ENCODE measurements at places on chromosomes 11 and 22.

DNA sequence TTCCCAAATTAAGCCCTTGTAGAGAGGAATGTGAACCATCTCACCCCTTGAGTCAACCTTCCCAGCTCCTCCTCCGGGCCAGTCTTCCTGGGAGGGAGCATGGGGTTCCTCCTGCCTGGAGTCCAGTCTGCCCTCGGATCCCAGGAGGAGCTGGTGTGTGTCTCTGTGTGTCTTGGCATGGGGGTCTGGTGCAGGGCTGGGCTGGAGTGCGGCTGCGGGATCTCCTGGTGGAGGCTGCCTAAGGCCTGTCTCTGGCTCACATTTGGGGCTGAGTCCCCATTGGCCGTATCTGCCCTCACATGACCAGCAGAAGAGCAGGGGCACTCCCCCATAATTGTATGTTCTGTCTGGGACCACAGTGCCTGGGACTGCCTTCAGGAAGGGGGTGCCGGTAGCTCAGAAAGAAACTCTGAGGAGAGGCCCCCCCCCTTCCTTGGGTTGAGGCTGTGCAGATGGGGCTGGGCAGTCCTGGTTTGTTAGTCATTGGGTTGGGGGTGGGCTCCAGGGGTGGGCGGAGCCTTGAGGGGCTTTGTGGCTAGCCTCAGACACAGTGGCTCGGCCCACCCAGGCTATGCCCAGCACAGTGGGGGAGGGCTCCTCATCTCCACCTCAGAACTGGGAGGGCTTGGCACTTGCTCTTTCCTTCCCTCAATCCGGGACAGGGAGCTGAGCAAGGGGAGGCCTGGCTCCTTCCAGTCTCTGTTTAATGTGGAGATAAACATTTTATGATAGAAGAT lies 2.9 kb downstream of the C1QTNF5 start:
- DNase-seq: no peak

DNA sequence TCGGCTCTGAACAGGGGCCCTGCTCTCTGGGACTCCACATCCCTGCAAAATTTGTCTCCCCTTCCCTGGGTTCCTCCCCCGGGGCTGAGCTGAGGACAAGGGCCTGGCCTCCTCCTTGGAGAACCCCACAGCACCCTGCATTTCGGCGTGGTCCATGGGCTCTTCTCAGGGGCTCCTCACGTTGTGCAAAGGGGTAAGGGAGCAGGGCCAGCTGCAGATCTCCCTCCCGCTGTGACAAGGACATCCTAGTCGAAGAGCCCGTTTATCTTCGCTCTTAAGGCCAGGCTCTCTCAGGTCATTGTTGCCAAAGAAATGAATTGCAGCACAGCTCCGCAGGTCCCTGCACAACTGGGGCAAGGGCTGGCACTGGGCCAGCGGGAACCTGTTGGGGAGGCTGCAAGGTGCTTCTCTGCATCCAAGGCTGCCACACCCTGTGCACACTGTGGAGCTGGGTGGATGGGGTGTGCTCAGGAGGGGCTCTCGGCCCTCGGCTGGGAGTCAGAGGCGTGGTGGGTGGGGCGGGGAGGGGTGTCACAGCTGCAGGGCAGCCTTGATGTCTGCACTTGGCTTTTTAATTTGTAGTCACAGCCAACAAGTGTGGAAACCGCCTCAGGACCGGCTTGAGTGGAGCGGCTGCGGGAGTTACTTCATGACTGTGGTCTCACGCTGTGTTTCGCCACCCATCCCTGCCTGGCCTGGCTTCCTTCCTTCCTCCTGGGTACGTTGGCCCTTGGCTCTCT lies 26.6 kb upstream of the SEPTIN5 start:
- no peak for DNase-seq

- no peak for DNase-seq
Measured at GRCh38 chr22:17717708-17718107, 56.6 kb downstream of the BID start.

DNA sequence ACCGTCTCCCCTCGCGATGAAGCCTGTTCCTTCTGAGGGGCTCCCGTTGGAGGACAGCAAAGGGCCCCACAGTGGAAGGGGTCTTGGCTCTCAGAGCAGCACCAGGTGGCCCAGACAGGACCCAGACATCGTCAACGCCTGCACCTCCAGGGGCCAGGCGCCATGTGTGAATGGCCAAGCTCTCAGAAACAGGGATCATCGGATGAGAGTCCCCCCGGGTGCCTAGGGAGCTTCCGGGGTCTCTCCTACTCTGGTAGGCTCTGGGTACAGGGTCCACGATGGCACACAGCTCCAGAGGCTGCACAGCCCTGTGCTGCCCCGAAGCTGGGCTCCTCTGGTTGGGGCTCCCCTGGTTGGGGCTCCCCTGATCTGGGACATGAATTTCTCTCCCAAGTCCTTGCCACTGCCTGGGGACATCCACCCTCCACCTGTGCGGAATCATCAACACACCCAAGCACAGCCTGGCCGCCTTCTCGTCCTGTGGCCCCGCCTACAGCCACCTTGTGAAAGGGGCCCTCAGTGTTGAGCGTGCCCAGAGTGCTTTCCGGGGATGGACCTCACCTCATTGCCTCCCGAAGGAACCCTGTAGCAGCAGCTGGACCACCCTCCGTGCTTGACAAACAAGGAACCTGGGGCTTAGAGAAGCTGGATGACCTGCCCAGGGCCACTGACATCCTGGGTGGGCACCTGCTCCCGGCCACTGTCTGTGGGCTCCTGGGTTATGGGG lies 929.0 kb downstream of the BRD1 start:
- DNase-seq: no peak

DNA sequence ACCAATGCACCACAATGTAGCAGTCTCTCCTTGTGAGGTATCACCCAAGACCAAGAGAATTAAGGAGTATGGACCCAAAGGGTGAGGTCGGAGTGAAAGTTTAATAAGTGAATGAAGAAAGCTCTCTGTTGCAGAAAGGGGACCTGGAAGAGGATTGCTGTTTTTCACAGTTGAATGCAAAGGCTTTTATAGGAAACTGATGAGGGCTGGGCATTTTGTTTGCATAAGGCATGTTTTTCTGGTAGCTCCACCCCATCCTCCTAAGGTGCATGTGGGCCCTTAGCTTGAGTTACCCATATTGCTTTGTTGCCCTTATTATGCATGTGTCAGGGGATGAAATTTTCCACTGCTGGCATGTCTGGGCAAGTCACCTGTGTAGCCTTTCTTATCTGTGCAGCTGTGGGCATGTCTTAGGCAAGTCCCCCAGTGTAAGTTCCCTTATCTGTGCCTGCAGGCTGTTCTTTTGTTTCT lies 64.7 kb downstream of the BDNF start:
- no peak for DNase-seq

- no peak for DNase-seq
Measured at GRCh38 chr22:43465291-43466015, 53.6 kb downstream of the MPPED1 start.

DNA sequence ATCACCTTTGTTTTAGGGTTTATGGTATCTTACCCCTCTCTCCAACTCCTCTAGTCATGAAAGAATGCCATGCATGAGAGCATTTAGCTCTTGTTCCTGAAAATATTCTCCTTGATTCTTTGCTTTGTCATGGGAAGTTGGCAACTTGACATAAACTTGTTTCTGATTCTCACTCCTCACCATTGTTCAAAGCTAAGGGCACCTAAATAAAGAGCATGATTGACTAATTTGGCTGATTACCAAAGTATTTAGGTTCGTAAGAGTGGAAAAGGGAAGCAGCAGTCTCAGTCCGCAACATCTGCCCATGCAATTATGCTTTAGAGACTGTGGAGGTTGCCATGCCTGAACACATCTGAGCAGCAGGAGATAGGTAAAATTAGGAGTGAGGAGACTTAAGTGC lies 26.4 kb downstream of the OR52K1 start:
- no peak for DNase-seq

GRCh38 chr11:16059332-16059731 lies 297.0 kb downstream of the SOX6 start:
- no peak for DNase-seq

- no peak for DNase-seq
Measured at GRCh38 chr22:45709866-45710265, 38.2 kb downstream of the ATXN10 start.

GRCh38 chr22:31075961-31076360 lies 5.2 kb upstream of the SMTN start:
- DNase-seq: no peak

DNA sequence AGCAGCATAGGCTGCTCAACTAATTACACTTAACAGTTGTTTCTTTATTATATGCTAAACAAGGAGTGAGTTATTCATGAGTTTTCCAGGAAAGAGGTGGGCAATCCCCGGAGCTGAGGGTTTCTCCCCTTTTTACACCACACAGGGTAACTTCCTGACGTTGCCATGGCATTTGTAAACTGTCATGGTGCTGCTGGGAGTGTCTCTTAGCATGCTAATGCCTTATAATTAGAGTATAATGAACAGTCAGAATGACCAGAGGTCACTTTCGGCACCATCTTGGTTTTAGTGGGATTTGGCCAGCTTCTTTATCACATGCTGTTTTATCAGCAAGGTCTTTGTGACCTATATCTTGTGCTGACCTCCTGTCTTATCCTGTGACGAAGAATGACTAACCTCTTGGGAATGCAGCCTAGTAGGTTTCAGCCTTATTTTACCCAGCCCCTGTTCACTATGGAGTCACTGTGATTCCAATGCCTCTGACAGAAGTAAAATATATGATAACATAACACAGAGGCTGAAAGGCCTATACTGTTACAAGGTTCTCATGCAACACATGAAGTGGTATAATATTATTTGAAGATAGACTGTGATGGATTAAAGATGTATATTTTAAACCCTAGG lies 41.3 kb upstream of the RDX start:
- no peak for DNase-seq

DNA sequence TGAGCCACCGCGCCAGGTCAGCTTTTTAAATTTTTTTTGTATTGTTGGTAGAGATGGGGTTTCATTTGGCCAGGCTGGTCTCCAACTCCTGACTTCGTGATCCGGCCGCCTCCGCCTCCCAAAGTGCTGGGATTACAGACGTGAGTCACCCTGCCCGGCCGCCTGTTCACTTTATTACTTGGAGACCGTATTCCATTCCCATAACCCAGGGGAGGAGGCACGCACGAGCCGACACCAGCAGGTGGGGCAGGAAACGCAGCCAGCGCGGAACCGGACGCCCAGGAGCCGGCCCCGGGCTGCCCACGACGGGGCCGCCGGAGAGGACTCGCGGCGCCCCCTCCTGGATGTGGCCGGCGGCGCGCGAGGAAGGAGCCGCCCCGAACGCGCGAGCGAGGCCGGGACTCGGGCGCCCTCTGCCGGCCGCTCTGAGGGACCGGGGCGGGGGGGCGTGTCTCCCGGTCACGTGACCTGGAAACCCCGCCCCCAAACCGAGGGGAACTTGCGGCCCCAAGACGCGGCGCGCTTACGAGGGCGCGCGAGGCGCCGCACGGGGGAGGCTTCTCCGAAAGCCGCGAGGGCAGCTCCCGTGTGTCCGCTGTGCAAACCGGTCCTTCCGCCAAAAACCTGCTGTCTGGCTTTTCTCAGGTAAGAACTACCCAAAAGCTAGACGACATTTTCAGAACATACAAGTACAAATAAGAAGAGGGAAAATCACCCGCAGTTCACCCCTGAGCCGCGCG lies 11.6 kb upstream of the RNH1 start:
- peak; percentile 72 for DNase-seq
